ENCODE measurements at places on chromosomes 4 and X.

GRCh38 chr4:128871948-128872347, 62.4 kb downstream of the JADE1 start:
- DNase-seq, result no peak

- DNase-seq, result no peak
Measured at GRCh38 chr4:156545003-156545785, 426.4 kb downstream of the PDGFC start.

DNA sequence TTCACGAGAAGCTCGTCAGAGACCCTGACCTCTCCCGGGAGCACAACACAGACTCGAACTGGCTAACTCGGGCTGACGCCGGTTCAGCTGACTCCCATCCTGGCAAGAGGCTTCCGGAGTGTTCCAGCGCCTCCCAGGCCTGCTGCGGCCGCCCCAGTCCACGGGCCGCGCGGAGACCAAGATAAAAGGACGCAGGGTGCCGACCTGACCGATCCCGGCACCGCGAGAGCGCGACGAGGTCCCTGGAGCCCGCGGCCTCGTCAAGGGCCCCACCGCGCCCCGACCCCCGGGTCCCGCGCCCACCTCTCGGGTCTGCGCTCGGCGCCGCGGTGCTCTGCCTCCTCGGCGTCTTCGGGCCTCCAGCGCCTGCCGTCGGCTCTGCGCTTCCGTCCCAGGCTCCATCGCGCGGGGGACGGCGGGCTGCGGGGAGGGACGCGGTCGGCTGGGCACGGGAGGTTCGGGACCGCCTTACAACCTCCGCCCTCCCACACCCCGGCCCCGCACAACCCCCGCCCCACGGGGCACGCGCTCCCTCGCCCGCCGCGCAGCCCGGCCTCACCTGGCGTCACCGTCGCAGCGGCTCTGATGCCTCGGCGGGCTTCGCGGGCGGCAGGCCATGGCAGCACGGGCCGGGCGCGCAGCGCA, 426 bp downstream of the SLBP start:
- peak; percentile 28 for DNase-seq

DNA sequence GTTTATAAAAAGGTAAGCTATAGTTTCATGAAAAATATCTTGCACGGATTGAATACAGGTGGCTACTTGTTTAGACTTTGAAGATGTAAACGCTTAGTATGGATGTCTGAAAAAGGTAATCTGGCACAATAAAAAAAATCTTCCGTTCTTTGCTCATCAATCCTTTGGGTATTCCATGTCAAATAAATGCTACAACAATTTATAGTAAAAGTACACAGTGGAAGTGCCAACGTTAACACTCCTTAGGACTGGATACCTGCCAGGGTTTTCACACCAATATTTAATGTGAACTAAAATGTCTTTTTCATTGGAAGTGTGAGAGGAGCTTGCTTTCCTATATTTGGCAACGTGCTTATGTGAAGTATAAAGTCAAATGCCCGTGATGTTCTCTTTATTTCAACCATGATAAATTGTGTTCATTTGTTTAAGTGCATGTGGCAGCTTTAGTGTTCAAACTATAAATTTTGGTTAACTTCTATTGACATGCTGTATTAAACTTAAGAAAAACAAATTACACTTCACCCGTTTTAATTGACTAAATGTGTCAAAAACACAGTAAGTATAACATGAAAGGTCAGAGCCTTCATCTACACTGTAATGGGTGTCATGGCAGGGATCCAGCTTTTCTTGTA, 121.7 kb upstream of the HAND2 start:
- no peak for DNase-seq

DNA sequence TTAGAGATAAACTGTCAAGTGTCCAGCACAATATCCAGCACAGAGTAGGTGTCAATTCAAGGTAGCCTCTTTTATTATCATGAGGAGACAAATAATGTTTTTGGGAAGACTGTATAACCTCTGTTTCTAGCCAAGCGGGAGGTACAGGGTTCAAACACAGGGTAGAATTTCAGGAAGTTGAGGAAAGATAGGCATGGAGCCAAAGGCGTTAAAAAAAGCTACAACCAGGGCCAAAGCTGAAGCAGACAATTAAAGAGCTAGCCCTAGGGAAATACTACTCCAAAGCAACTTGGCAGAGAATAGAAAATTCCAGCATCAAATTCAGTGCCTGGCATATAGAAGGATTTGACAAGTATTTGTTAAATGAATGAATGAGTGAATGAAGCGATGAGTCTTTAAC, 40.0 kb upstream of the CASK start:
- DNase-seq, result no peak

GRCh38 chr4:150150629-150151062, 72.4 kb downstream of the DCLK2 start:
- no peak for DNase-seq

DNA sequence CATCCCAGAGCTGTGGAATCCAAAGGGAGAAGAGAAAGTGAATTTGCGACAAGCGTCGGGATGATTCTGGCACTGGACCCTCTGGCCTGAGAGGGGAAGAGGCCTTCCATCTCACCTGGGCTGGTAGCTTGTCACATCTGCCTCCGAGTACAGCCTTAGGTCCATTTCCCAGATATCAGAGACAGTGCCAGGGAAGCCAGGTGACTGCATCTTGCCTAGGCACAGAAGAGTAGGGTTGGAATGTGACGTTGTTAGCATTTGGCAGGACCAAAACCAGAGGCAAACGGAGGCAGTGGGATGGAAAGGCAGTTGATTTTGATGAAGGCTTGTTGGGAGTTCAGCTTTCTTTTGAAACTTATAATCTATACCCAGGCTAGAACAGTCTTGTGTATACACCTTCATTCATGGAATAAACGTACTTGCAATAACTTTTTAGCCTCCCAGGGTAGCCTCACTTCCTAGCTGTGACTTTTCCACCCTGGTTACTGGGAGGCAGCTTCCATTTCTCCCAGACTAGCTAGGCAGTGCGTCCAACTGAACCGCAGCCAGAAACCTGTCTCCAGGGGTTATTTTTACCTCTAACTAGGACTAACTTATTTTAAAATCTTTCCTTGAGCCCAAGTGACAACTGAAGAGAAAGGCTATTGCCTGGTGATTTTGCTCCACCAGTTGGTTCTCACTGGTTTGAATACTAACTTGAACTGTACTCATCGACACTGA, 5.9 kb downstream of the SOD3 start:
- no peak for DNase-seq

DNA sequence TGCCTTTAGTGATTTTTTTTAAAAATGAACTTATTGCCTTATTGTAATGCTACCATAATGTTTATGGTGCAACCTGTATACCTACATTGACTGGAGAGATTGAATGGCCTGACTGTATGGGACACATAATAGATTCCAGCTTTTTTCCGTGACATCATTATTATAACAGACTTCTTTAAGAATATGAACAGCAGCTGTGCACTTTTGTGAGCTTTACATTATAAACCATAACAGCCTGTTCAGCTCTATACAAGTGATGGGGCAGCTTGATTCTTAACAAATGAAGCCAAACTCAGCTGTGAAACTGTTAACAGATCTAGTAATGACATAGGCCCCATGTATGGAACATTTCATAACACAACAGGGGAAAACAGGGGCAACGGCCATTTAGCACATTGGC, 187.0 kb downstream of the BMPR1B start:
- DNase-seq, result no peak

GRCh38 chr4:1770245-1770644, 22.8 kb upstream of the FGFR3 start:
- DNase-seq, result no peak

DNA sequence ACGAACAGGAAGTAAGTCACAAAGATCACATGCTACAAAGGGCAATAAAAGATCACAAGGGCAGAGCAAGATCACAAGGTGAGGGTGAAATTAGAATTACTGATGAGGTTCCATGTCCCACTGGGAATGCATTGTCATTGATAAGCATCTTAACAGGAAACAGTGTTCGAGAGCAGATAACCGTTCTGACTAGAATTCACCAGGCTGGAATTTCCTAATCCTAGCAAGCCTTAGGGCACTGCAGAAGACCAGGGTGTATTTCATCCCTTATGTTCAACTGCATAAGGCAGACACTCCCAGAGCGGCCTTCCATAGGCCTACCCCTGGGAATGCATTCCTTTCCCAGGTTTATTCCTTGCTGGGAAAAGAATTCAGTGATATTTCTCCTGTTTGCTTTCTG, 980.6 kb upstream of the LCORL start:
- no peak for DNase-seq

DNA sequence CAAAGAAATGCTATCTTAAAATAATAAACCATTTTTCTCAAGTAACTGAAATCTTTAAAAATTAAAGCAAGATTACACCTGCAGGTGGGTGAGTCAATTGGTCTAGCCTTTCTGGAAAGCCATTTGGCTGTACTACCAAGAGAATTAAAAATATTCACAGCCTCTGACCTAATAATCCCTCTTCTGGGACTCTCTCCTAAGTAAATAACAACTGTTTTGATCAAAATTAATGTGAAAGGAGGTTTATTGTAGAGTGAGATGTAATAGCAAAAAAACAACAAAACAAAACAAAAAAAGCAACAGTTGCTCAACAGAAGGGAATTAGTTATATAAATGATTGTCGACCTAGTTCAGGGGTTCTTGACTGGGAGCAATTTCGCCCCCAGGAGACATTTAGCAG, 89.0 kb downstream of the GEMIN8 start:
- no peak for DNase-seq

GRCh38 chrX:133989993-133990392, 4.6 kb upstream of the GPC3 start:
- DNase-seq, result no peak

Data from stimulated activated CD4-positive, alpha-beta T cell treated with anti-CD3 and anti-CD28 coated beads, Interleukin-4, amount 100 ng/mL, for 4 hours (primary cell).